Aorta (tissue), 5 donors: ENCODE measurements at places on chromosomes 7 and 10.

DNA sequence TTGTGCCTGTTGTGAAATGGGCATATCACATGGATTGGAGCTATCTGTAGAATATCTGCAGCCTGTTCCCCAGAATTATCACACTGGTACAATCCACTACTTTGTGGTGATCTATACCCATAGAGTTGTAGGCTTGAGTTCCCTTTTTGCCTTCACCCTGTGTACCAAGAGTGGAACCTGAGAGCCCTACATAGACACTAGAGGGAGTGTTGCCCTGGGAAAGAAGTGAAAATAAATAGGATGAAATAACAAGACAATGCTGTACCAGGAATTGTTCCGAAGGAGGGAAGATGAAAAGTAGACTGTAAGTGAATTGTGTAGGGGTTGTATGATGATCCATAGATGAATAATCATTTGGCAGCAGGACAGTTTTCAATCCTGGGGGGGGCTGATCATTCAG, 9.0 kb downstream of the SORCS3 start:
- no peak overlapping the region for H3K4me3 ChIP-seq
- DNase-seq = no peak
- H3K36me3 ChIP-seq = no peaks in the 10 kb centered on the region
- H3K27me3 ChIP-seq = no peaks in the 10 kb centered on the region
- no peak overlapping the region for H3K27ac ChIP-seq

DNA sequence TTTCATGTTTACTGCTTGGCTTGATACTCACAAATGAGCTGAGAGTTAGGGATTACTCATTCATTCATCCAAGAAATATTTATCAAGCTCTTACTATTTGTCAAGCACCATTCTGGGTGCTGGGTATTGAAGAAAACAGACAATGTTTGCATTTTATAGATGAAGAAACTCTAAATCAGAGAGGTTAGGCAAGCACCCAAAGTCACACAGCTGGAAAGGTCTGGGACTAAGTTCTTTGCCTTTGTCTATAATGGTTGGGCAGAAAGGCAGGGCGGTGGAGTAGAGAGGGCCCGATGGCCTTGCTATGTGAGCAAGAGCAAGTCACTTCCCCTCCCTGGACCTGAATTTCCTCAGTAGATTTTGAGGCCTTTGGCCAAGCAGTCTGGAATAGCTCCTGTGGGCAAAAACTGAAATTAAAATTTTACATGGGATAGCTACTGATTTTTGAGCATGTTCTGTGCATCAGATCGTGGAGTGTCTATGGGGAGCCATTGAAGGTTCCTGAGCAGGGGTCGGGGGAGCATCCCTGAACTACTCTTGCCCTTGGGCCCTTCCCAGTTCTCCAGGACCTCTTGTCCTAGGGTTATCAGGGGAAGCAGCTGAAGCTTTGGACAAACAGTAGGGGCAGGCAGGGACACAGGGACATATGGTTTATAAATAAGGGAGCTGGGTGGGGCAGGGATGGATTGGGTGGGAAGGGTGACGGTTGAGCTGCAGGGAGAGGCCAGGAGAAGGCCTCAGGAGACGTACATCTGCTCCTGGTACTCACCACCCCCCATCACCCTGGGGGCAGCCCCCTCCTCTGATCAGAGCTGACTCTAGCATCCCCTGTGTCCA, 23.3 kb downstream of the AQP1 start:
- H3K4me3 ChIP-seq = no peak overlapping the region
- H3K4me1 ChIP-seq = no peaks in the 10 kb centered on the region
- no peaks in the 10 kb centered on the region for H3K27me3 ChIP-seq
- DNase-seq = no peak

DNA sequence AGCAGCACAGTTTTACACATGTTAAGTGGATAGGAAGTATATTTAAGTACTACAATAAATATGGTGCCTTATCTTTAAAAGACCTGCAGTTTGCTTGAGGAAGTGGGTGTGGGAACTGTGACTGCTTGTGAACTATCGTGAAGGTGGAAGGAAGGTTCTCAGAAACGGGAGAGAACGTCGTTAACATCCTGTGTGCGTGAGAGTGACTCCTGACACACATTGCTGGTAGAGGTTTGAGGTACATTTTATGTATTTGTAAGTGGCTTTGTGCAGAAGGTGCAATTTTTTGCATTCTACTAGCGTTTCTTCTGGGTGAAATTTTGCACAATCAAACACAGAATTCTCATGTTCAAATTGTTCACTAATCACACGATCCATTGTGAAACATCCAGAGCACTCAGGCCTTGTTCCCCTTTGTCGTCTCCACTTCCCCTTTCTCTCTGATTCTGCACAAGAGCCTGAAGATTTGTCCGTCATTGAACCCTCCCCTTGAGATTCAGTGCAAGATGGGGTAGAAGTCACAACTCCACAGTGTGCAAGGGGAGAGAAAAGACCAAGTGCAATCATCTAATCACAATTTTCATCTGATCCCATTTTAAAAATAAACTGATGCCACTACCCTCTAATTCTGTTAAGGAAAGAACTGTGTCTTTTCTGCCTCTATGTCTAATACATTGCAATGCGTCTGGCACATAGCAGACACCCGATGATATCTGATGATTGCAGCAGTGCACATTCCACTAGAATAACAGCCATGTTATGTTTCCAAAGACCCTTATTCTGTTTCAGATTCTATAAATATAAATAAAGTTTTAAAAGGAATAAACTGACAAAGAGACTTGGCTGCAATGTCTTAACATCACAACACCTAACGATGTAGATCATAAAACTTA, 279.9 kb downstream of the NEBL start:
- H3K4me3 ChIP-seq = no peak overlapping the region
- no peaks in the 10 kb centered on the region for H3K36me3 ChIP-seq
- DNase-seq = no peak
- H3K4me1 ChIP-seq = no peaks in the 10 kb centered on the region

- DNase-seq = no peak
- H3K4me3 ChIP-seq = no peak overlapping the region
- H3K27ac ChIP-seq = no peak overlapping the region
- no peaks in the 10 kb centered on the region for H3K27me3 ChIP-seq
- H3K4me1 ChIP-seq = peaks cover 5% of the 10 kb centered on the region
These were observed 24.1 kb upstream of the LRRC17 start for GRCh38 chr7:102888561-102889233.
